ENCODE measurements at places on chromosomes 2 and 18.

DNA sequence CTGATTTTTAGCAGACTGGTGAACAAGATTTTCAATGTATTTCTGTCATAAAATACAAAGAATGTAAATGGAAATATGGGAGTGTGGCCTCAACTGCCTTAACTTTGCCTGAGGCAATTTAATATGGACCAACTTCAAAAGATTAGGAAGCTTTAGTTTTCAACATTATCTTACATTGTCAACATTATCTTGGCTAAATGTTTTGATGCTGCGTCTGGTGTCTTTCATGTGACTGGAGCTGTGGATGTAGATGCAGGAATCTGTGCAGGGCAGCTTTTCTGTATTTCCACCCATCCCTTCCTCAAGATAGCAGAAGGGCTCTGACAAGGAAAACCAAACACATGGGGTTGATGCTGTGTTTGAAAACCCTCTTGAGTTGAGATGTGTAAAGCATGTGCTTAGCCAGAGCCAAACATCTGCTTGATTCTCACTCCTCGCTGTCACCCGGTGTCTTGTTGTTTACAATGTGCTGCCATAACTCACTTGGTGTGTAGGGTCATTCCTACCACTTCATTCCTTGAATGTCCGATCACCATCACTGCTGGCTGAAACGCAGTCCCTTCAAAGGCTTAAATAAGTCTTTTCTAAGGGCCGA is 33.0 kb downstream of the COPS8 start:
- DNase-seq, result no peak

- DNase-seq, result peak; percentile 62
Observed at GRCh38 chr2:54122939-54123338, 7.5 kb downstream of the ACYP2 start.

- no peak for DNase-seq
Observed at GRCh38 chr18:63315131-63315662, 4.4 kb downstream of the BCL2 start.

DNA sequence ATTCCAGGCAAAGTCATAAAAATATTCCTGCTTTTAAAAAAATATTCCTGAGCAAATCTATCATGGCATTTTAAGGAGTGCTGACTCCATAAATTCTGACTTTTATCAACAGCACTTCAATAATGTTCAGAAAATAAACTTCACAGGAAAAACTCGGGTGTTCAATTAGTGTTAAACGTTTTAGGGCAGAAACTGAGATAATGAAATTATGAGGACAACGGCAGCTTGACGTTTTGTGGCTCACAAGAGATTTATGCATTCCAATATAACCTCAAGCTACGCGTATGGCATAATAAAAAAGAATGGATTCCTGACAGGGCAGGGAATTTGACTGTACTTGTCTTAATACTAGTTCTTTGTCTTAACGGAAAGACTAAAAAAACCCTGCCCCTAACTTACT is 133.2 kb downstream of the ICOS start:
- no peak for DNase-seq

- DNase-seq, result no peak
Observed at GRCh38 chr18:39380866-39381265, 1815.3 kb upstream of the CELF4 start.

- DNase-seq, result no peak
Observed at GRCh38 chr2:73050121-73050545, 21.4 kb downstream of the SFXN5 start.

DNA sequence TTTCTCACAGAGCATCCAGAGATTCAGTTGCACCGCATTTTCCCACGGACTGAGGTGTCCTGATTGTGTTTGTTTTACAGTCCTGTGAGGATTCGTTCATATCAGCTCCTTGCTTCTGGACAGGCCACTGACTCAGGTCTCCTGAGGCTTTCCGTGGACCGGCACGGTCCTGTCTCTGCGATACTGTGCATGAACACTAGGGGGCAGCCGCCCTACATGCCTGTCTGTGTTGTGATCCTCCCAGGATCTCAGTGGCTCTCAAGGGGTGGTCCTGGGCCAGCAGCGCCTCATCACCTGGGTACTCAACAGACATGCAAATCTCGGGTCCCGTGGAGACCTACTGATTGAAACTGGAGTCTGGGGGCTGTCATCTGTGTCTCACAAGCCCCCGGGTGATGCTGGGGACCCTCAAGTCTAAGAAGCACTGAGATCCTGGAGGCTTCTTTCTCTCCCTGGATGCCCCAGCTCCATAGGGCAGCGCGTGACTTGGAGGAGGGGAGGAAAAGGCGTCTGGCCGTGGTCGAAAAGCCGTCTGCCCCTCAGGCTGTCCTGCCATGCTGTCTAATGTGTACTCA is 28.9 kb downstream of the IL1R2 start:
- DNase-seq, result peak; percentile 67

DNA sequence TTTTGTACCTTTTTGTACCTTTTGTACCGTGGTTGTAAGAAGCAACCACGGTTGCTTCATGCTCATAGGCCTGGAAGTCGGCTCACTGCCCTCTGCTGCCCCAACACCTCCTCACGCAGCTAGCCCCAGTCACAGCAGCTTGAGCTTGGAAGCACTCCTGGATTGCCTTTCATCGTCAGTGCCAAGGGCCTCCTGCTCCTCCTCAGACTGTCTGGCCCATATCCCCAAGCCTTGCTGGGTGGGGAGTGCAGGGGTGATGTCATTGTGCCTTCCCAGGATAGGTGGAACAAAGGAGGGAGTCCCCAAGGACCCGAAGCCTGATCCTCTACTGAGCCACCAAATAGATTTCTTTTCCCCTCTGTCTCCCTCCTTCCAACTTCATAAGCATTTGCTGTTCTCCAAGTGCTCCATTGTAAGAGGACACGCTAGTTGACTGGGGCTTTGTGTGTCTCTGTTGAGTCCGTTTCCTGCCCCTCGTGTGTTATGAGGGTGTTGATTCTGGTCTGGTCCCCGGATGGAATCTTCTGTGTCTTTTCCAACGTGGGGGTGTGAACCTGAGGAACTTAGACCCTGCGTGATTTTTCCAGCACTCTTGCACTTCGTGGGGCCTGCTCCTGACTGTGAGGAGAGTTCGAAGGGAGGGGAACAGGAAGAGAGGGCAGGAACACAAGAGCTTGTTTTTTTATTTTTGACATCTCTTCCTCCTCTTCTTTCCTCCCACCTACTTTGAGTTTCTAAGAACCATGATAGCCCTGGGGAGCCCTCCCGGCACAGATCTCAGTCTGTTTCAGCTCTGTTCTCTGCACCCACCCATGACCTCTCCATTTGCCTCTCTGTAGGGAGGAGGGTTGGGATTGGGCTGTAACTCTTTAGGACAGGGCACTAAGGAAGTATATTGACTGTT is 127.2 kb upstream of the EML6 start:
- DNase-seq, result no peak

DNA sequence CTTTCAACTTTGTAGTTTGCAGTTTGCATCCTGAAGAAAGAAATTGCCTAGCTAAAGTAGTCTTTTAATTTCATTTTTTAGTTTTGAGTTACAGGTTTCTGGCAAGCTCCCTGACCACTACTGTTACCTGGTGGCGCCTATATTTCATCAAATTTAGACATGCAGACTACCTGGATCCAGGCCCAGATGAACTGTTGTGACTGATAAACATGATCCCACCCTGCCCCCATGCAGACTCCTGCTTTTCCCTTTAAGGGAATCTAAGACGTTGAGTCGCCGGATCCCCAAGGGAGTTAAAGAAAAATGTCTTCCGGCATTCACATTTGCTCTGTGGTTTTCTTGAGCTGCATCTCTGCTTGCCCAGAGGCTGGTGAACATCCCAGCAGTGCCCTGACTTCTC is 22.2 kb downstream of the METAP1D start:
- DNase-seq, result no peak

- no peak for DNase-seq
Observed at GRCh38 chr2:149082079-149082478, 43.6 kb downstream of the LYPD6B start.

- DNase-seq, result no peak
Observed at GRCh38 chr2:11033114-11033513, 121.4 kb downstream of the KCNF1 start.

Measured in H54 (cell line).